ENCODE measurements at places on chromosomes 1 and 21.

DNA sequence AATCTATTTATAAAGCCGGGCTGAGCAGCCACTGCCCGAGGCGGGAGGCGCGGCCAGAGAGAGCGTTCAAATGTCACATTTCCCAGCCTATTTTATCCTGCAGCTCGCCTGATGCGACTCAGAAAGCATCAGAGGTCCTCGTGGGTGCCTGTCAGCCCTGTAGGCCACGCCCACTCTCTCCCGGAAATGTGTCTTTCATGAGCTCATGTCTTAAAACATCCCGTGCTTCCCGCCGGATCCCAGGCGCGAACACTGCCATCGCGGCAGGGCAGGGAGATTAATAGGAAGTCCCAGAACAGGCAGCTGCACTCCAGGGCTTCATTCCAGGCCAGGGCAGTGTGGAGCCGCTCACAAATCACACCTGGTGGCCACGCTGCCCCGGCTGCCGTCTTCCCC lies 117.5 kb downstream of the PRDM16 start:
- no peak for DNase-seq

DNA sequence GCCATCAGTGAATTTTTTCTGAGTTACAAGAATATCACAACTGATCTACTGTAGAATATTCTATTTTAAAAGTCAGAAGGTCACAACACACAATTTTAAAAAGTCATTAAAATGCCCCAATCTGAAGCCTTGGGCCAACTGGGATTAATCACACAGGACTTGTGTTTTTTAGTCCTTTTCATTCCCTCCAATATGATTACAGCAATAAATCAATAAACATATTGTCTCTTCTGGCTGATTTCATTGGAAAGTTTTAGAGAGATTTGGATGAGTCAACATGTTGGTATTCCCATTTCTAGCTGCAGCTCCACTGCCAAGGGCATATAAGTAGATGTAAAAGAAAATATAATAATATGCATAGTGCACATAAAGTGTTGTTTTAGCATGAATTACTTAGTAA lies 85.8 kb downstream of the NIBAN1 start:
- DNase-seq: no peak

DNA sequence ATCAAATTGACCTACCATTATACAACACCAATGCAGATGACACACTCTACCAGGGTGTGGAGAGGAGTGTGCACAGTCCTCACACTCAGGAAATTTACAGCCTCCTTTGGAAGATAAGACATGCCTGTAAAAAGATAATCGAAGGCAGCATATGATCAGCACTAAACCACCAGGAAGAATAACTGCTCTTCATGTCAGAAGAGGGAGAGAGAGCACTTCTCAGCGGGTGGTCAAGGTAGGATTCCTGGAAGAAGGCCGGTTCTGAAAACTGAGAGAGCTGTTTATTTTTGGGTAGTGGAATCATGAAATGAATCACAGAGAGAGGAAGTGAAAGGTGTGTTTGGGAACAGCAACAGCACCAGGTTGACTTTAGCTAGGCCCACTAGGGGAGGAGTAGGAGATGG lies 14.0 kb upstream of the ZNF697 start:
- DNase-seq: no peak

DNA sequence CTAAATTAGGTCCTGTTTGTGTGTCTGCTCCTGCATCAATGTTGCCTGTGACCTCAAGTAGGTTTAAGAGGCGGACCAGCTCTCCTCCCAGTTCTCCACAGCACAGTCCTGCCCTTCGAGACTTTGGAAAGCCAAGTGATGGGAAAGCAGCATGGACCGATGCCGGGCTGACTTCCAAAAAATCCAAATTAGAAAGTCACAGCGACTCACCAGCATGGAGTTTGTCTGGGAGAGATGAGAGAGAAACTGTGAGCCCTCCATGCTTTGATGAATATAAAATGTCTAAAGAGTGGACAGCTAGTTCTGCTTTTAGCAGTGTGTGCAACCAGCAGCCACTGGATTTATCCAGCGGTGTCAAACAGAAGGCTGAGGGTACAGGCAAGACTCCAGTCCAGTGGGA lies 79.9 kb downstream of the PRDM2 start:
- no peak for DNase-seq

DNA sequence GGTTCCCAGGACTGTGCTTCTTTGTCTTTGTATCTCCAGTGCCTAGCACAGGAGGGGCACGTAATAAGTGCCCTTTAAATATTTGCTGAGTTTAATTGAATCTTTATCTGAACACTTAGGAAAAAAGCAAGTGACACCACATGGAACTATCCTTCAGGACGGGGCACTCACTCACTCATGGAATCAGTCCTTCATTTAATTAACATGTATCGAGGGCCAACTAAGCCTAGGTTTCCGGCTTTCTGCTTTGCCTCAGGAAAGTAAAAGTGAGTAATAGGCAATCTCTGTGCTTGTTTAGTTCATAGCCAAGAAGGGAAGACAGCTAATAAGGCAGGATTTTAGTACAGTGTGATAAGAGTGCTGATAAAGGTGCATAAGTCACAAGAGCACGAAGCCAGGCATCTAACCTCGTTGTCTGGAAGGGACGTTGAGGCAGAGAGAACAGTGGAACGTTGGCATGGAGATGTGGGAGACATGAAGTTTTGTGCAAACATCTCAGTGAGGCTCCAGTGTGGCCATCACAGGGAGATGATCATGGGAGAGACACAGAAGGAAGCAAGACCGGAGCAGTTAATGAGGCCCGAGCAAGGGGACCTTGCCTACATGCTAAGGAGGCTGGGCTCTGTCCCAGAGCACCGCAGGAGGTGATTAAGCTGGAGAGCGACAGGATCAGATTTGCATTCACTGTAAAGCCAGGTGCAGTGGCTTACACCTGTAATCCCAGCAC lies 54.1 kb upstream of the TRIM67 start:
- no peak for DNase-seq

DNA sequence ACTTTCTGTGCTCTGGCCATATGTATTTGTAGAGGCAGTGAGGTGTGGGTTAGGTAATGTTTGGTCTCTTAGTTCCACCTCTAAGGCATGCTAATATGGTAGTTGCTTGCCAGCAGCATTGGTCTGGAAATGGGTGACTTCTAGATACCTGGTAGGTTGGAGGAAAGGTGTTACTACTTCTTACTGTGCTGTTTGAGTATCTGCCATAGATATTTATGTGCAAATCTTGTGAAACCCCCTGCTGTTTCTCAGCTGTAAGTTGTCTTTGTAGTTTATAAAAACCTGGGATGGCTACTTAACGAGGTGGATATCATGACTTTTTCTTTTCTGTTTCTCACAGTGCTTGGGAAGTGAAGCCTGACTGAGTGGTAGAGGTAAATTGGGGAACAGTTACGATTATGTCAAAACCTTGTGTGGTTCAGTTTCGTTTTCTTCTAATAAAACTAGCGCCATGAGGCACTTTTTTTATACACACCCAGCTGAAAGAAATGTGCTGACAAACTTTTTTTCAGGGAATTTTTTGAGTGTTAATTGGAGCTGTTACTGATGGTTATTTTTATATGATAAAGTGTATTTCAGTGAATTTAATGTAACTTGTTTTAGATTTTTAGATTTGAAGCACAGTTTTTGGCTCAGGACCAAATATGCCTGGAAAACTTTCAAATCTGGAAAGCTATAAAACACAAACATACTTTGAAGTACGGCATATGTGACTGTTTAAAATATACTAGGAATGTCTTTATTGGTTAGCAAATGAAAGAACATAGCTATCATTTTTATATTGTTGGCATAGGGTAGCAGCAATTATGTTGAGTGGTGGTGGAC lies 42.1 kb downstream of the CAMSAP2 start:
- DNase-seq: no peak

DNA sequence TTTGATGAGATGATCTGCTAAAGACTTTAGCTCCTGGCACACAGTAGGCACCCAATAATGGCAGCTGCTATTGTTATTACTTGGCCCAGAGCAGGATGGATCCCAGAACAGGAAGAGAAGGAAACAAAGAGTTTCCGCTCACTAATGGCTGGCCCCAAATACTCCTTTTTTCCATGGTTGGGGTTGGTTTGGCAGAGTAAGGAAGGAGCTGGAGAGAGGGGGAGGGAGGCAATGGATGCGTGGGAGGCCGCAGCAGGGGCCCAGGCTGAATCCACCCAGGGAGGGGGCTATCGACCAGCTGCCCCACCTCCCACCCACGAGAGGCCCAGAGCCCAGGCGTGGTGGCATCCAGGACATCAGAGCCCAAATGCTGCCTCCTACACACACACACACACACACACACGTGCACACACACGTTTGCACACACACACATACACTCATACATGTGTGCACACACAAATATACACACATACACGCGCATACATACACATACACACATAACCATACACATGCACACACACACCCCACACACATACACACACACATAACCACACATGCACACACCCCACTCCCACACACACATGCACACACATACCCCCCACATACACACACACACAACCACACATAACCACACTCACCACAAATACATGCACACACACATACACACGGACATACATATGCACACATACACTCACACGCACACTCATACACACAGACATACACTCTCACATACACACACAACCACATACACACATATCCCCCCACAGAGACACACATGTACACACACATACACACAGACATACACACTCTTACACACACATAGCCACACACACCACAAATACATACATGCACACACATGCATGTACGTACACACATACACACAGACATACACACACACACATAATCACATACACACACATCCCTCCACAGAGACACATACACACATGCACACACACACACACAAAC lies 25.2 kb downstream of the C1QB start:
- no peak for DNase-seq

- DNase-seq: no peak
These were observed 22.7 kb downstream of the PKNOX1 start for GRCh38 chr21:42997053-42997452.

GRCh38 chr1:94726981-94727685 lies 93.0 kb upstream of the SLC44A3 start:
- DNase-seq: no peak

DNA sequence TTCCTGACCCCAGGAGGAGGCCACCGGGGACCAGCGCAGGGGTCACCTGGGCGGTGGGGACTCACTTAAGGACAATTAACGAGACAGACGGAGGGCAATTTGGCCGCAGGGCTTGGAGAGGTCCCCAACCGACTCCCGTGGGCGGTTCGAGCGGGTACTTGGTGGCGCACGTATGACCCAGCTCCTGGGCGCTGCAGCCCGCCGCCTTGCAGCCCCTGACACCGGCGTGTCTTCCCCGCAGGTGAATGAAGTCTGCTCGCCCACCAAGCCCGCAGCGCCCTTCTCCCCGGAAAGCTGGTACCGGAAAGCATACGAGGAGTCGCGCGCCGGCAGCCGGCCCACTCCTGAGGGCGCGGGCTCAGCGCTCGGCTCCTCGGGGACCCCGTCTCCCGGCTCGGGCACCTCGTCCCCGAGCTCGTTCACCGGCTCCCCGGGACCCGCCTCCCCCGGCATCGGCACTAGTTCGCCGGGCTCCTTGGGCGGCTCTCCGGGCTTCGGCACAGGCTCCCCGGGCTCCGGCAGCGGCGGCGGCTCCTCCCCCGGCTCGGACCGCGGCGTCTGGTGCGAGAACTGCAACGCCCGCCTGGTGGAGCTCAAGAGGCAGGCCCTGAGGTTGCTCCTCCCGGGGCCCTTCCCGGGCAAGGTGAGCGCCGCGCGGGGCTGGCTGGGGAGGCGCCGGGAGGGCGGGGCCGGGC lies 1.4 kb downstream of the KIF26B start:
- peak; percentile 37 for DNase-seq

- DNase-seq: no peak
These were observed 63.9 kb downstream of the SYF2 start for GRCh38 chr1:25168193-25169071.

- DNase-seq: no peak
These were observed 993 bp upstream of the DSCAM start for GRCh38 chr21:40847951-40848350.

DNA sequence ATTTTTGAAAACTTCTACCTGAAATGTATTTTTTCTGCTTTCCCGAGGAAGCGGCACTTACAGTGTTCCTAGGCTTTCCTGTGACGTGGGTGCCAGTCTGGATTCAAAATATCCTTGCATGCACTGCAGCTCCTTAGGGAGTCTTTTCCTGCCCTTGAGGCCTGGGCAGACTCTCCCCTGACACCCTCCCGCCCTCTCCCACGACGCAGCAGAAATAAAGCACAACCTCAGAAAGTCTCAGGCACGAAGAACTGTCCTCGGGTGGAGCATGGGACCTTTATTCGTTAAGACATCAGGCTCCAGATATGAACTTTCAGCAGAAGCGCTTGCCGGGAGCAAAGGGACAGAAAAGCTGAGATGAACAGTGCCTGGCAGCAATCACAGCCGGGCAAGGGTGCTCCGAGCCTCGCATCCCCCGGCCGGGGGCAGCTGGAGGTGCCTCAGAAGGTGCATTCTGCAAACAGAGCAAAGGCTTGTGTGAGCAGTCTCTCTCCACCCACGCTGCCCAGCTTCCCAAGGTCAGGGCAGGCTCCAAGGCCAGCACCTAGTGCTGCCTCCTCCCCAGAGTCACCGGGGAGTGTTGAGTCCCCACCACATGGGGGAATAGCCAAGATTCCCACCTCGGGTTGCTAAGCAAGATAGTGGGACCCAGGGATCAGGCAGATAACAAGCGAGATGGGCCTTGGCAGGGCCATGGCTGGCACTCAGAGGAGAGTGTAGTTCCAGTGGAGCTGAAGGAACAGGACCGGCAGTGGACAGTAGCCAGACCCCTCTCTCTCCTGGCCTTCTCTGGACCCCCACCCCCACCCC lies 3.2 kb downstream of the TFF3 start:
- no peak for DNase-seq

DNA sequence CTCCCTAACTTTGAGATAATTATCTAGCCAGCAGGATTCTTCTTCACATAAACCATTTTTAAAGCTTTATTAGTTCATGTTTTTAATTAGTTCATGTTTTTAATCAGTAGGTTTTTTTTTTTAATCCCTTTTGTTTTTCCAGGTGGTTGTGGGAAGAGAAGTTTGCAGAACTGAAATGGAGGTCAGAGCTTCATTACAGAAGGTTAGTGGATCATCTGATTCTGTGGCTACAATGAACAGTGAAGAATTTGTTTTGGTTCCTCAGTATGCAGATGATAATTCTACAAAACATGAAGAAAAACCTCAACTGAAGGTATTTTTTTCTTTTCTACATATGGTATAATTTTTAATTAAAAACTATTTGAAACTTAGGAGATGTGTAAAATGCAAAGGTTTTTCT lies 59.7 kb downstream of the RABGAP1L start:
- no peak for DNase-seq
